ENCODE measurements at places on chromosomes 5 and 9.

DNA sequence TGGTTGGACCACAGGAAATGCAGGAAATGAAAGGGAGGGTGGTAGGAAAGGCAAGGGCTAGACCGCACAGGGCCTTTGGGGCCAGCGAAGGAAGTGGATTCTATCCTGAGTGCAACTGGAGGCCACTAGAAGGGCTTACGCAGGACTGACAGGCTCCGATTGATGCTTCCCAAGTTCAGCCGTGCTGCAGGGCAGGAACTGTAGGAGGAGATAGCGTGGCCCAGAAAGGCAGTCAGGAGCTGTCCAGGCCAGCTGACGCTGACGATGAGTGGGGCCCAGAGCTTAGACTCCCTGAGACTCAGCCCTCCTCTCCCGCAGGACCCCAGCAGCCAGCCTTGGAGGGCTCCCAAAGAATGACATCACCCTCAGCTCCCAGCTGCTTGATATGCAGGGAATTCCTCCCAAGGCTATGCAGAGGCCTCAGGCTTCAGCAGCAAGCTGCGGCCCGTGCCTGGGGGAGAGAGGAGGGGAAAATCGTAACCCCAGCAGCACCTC is 48.8 kb downstream of the KCNIP1 start:
- no peak for DNase-seq

DNA sequence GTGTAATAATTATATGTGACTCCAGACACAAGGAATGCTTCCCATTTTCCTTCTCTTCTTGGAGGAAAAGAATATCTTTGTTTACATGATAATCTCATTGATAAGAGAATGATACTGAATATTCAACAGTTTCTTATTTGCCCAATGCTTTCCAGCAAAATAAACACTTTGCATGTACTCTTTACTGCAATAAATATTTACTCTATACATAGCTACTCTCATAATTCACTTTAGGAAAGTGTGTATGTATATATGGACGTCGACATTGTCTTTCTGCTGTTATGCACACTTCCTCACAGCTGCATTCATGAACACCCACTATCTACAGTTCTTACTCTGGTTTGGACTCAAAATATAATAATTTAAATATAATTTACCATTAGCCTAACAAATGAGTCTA is 617.4 kb upstream of the CDH10 start:
- no peak for DNase-seq

DNA sequence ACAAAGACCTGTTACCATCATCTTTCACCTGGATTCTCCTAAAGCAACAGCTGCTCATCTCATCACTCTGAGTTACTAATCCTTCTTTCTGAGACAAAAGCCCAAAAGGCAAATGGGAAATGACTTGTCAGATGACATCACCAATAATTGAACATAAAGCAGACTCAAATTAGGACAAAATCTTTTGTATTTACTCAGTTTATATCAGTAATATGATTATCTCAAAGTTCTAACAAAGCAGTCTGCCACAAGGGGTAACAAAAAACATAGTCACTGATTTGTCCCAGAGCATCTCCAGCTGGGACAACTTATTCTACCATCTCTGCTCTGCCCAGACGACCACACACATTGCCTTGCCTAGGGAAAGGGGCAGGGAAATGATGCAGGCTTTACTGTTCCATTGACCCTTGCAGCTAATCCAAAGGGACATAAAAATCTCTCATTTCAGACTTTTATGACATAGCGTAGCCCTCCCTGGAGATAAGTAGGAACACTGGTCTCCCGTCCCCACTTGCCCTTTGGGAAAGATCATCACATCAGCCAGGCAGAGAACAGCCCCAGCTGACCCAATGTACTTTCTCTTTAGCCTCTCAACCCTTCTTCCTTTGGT is 249.5 kb upstream of the PTGER4 start:
- DNase-seq: no peak

DNA sequence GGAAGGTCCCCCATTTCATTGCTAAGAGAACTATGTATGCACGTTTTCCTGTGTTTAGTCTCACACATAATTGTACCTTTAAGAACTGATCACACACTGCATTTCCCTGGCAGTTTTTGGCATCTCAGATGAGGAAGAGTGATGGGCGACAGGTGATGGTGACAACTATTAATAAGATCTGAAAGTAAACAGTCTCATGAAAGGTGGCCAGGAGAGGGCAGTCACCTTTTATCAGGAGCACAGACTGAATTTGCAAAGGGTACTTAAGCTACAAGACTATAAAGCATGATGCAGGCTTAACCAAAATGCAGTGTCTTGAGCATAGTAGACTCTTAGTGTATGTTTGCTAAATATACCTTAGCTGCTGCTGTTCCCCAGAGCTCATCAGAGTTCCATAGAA is 91.5 kb downstream of the GHR start:
- no peak for DNase-seq

- no peak for DNase-seq
Observed at GRCh38 chr9:22722492-22722891, 275.9 kb downstream of the DMRTA1 start.

DNA sequence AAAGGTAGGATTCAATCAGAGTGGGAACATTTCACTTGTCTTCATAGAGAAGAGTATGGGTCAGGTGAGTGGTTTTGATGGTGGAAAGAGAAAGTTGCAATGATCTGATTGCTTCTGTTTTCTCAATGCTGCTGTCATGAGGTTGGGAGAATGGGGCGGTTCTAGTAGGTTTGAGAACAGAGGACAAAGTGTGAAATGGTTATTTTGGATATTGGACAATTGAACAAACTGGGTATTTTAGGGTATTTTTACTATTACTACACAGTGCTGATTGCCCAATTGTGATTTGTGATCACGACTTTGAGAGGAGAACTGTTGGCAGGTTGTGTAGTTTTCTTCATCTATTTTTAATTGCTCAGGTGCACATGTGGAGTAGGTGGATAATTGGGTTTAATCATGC is 60.2 kb downstream of the COMMD10 start:
- DNase-seq: no peak

DNA sequence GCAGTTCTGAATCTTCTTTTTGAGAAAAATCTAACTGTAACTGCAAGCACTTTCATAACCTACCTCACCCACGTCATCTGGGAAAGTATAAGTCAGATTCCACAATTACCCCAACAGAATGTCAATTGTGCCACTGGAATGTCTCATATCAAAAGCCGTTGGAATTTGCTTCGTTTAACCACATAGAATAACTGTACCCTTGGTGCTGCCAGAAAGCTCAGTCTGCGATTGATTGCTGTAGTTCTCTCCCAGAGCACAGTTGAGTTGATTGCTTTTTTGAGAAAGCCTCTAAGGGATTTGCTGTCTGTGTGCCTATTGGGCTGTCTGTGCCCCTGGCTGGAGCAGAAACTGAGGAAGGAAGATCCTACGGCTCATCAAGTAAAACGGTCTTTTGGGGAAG is 583.6 kb downstream of the TMEM38B start:
- DNase-seq: no peak

DNA sequence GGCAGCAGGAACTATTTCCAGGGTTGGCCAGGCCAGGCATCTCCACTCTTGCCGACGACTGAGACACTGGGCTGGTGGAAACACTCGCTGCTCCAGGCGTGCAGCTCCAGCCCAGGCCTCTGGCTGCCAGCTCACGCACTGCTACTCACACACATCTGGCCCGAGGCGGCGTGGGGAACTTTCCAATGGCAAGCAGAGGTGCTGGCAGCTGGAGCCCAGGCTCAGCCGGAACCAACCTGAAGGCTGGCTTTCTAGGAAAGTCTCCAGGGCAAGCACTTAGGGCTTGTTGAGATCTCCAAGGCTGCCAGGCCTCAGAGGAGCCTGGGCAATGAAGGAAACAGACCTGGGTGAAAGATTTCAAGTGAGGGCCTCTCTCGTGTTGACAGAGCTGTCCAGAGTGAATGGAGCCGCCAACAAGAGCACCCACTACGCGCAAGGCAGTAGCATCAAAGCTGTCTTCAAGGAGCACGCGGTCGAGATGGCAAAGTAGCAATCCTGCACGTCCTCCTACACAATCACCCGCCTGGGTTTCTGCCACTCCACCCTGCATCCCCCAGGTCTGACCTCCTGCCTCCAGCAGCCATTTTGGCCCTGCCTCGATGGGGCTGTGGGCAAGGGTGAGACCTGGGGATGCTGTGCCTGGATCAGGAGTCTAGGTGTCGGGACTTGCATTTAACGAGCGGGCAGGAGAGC is 14.4 kb downstream of the SH3PXD2B start:
- no peak for DNase-seq

- no peak for DNase-seq
Observed at GRCh38 chr9:101993771-101994170, 255.3 kb upstream of the GRIN3A start.

DNA sequence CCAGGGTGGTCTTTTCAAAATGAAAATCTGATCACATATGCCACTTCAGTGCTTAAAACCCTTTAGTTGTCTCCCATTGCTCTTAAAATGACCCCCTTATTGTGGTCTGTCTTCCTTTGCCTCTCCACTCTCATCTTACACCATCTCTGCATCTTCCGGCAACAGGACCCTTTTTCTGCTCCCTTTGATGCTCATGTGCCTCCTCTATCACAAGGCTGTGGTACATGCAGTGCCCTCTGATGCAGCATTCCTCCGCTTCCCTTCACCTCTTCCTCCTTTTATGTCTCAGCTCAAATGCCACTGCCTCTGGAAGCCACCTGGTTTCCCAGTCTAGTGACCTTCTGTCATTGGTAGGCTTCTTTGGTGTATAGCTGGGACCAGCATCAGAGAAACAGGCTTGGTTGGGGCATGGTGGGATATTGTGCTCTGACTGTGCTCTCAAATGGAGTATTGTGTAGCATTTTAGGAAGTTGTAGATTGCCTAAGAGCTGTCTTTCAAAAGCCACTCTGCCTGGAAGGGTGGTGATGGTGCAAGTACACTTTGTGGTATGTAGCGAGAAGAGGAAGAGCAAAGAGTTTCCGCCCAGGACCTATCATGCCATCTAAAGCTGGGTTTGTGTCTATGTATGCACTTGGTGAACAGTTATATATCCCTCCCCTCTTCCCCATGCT is 28.1 kb downstream of the ARHGAP26 start:
- no peak for DNase-seq

- no peak for DNase-seq
Observed at GRCh38 chr5:95358320-95358719, 32.8 kb upstream of the FAM81B start.

DNA sequence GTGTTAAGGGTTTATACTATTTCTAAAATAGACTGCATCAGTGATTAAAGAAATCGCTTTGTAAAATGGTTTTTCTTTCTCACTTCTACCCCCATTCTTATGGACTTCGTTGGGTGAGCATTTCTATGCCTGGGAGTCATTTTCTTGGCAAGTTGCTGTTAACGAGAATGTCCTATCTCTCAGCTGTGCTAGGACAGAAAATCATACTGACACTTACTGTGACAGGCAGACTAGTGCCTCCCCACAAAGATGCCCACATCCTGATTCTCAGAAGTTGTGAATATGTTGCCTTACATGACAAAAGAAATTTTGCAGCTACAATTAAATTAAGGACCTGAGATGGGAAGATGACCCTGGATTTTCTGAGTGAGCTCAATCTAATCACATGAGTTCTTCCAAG is 65.1 kb upstream of the NMUR2 start:
- no peak for DNase-seq

DNA sequence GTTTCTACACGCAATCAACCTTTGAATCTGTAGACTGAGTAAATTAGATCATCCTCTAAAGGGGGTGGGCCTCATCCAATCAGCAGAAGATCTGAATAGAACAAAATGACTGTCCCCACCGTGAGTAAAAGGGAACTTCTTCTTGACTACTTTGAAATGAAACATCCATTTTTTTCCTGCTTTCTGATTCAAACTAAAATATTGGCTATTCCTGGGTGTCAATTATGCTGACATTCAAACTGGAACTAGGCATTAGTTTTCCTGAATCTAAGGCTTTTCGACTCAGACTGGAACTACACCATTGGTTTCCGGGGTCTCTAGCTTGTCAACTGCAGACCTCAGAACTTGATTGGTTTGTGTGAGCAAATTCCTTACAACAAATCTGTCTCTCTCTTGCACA is 772.2 kb upstream of the CDH10 start:
- DNase-seq: no peak

Data from stimulated activated CD4-positive, alpha-beta T cell treated with anti-CD3 and anti-CD28 coated beads, TNF-alpha, amount 100 ng/mL, for 1 hour (primary cell).